Immature natural killer cell (primary cell): ENCODE measurements at places on chromosomes 7 and 10. TPM values are rescaled to one million over a fixed set of nuclear protein-coding genes. Genes with fewer than 3 reads are reported as not detected.

DNA sequence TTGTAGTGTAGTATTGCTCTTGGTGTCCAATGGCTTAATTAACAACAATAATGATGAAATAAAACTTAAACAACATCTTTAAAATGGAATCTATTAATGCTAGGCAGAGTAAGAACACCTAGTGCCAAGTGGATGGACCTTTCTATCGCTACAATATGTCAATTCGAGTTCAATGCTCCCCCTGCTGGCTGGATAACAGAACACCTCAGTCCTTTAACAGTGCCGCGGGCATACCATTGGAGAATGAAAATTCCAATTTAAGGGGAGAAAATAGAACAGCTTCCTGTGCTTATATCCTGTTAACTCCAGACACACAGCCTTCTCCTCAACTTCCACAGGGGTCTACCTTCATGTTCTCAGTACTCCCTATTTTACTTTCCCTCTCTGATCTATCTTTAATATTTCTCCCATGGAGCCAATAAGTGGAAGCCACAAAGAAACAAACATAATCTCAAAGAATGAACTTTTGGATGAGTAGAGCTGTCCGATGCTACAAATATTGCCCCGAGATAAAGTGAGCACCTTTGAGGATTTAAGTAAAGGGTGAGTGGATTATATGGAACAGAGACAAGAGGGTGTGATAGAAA, 41.4 kb downstream of the COL1A2 start:
- no peaks in the 10 kb centered on the region for H3K27me3 ChIP-seq
- H3K4me3 ChIP-seq, result no peak overlapping the region
- no peak overlapping the region for H3K27ac ChIP-seq
- peak; percentile 48 for DNase-seq

DNA sequence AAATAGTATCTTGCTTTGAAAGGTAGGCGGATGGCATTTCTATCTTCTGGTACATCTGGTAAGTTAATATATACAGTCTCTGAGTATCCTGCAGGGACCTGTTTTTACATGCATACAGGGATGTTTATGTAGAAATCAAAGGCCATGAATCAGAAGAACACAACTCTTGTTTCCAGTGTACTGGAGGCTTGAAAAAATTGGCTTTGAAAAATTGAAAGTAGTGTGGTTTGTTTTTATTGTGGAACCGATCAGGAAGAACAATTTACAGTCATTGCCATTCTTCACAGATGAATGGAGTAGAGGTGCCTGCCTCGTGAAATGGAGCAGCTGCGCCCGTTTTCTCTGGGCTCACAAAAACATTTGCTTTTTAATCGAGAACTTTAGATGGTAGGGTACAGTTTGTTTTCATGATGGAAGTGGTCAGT, 54.0 kb upstream of the RPA3 start:
- H3K36me3 ChIP-seq, result peaks cover 6% of the 10 kb centered on the region
- H3K4me1 ChIP-seq, result peaks cover 4% of the 10 kb centered on the region
- H3K4me3 ChIP-seq, result no peak overlapping the region
- no peak overlapping the region for H3K27ac ChIP-seq

DNA sequence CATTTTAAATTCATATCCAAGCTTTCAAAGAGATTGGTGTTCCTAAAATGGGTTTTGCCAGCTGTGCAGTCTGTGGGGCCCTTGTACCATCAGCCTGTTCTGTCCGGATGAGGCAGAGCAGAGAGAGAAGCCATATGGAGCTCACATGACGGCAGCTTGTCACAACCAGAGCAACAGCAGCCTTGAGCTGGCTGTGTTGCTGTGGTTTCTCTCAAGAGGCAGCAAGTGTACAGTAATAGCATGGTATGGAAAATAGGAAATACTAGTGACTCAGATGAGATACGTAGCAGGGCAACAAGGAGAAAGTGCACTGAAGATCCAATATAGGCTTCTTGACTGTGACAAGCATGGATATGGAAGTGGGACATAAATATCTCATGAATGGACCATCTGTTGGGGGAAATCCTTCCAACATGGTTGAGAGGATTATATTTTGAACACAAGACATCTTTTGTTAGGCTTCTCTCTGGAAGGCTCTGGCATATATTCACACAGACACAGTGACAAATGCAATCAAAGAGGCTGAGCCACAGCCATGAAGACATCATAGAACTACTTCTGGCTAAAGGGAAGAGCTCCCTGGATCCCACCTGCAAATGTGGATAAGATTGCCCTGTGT, 251.0 kb upstream of the TAC1 start:
- H3K4me3 ChIP-seq, result no peak overlapping the region
- H3K4me1 ChIP-seq, result no peaks in the 10 kb centered on the region
- no peak for DNase-seq
- H3K27me3 ChIP-seq, result no peaks in the 10 kb centered on the region

DNA sequence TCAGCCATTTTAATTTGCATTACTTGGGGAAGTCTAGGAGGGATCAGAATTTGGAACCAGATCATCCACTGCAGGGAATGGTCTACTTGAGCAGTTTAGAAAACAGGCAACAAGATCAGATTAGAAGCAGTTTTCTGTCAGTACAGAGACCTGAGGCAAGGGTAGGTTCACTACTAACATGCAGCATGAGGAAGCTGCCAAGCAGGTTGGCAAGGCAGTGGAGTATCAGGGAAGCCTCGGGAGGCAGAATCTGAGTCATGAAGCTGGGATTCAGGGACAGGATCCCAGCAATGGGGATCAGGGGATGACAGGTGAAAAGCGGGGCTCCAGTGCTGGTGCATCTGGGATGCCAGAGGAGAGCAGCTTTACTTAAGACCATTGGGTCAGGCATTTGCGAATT, 28.1 kb downstream of the ENO4 start:
- H3K27ac ChIP-seq, result no peak overlapping the region
- no peak overlapping the region for H3K4me3 ChIP-seq
- H3K4me1 ChIP-seq, result no peaks in the 10 kb centered on the region
- no peak for DNase-seq

GRCh38 chr10:132133005-132133404, 53.7 kb upstream of the DPYSL4 start:
- DNase-seq, result no peak
- H3K27ac ChIP-seq, result no peak overlapping the region
- no peaks in the 10 kb centered on the region for H3K36me3 ChIP-seq
- H3K4me3 ChIP-seq, result no peak overlapping the region

DNA sequence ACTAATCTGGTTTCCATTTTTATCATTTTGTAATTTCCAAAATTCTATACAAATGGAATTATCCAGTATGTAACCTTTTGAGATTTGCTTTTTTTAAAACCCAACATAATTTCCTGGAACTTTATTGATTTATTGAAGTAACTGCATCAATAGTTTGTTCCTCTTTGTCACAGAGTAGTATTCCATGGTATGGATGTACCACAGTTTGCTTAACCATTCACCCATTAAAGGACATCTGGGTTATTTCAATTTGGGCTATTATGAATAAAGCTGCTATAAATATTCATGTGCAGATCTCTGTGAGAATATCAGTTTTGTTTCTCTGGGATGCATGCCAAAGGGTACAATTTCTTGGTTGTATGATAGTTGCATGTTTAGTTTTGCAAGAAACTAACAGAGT, 2.9 kb downstream of the GPNMB start:
- no peaks in the 10 kb centered on the region for H3K4me1 ChIP-seq
- H3K27ac ChIP-seq, result no peak overlapping the region
- H3K27me3 ChIP-seq, result peaks cover 23% of the 10 kb centered on the region
- no peak overlapping the region for H3K4me3 ChIP-seq
- DNase-seq, result no peak

GRCh38 chr10:59082249-59082648, 94.2 kb upstream of the PHYHIPL start:
- no peak overlapping the region for H3K4me3 ChIP-seq
- no peaks in the 10 kb centered on the region for H3K36me3 ChIP-seq
- H3K27me3 ChIP-seq, result no peaks in the 10 kb centered on the region
- H3K4me1 ChIP-seq, result no peaks in the 10 kb centered on the region

GRCh38 chr7:91103363-91103762, 160.9 kb upstream of the FZD1 start:
- H3K27me3 ChIP-seq, result no peaks in the 10 kb centered on the region
- H3K4me1 ChIP-seq, result no peaks in the 10 kb centered on the region
- H3K27ac ChIP-seq, result no peak overlapping the region
- no peak for DNase-seq
- no peaks in the 10 kb centered on the region for H3K36me3 ChIP-seq
- no peak overlapping the region for H3K4me3 ChIP-seq

DNA sequence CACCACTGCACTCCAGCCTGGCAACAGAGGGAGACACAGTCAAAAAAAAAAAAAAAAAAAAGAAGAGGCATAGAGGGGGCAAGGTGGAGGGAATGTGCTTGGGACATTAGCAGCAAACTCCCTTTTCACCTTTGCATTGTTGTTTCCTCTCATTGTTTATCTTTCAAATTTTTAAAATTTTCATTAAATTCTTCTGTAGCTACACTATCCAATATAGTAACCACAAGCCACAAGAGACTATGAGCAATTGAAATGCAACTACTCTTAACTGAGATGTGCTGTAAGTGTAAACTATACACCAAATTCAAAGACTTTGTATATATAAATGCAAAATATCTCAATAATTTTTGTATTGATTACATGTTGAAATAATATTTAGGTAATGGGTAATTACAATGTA, 43.4 kb downstream of the EBLN1 start:
- H3K36me3 ChIP-seq, result no peaks in the 10 kb centered on the region
- no peak overlapping the region for H3K4me3 ChIP-seq
- H3K27ac ChIP-seq, result no peak overlapping the region
- peaks cover 12% of the 10 kb centered on the region for H3K27me3 ChIP-seq
- H3K4me1 ChIP-seq, result no peaks in the 10 kb centered on the region

- no peak for DNase-seq
- no peak overlapping the region for H3K27ac ChIP-seq
- no peaks in the 10 kb centered on the region for H3K36me3 ChIP-seq
- H3K4me1 ChIP-seq, result no peaks in the 10 kb centered on the region
- H3K27me3 ChIP-seq, result peaks cover 11% of the 10 kb centered on the region
- H3K4me3 ChIP-seq, result no peak overlapping the region
Observed at GRCh38 chr10:123484722-123485121, 181.4 kb upstream of the GPR26 start.

DNA sequence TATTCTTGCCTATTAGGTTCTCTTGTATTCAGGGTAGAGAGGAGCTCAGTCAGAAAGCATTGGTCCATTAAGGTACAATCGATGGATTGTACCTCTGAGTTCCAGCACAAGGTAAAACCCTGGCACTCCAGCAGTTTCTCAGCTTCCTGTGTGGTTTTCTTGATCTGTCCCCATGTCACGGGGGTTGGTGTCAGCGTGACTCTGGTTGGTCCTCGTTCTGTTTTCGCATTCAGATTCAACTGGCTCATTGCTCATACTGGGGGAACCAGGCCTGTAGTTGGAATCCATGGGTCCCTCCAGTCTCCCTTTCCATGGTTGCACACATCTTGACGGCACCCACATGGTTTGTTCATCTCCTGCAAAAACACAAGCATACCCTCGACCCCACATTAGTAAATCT, 32.7 kb upstream of the RASGEF1A start:
- peak; percentile 31 for DNase-seq
- H3K36me3 ChIP-seq, result no peaks in the 10 kb centered on the region
- peak overlapping the region; percentile 53 for H3K27ac ChIP-seq
- H3K27me3 ChIP-seq, result peaks cover 3% of the 10 kb centered on the region
- peaks cover 36% of the 10 kb centered on the region for H3K4me1 ChIP-seq
- H3K4me3 ChIP-seq, result no peak overlapping the region

- H3K4me3 ChIP-seq, result no peak overlapping the region
- peak; percentile 32 for DNase-seq
- no peaks in the 10 kb centered on the region for H3K36me3 ChIP-seq
- H3K4me1 ChIP-seq, result no peaks in the 10 kb centered on the region
- H3K27ac ChIP-seq, result no peak overlapping the region
Observed at GRCh38 chr7:158595068-158595467, 7.4 kb upstream of the PTPRN2 start.

GRCh38 chr7:70808876-70809275, 323.1 kb upstream of the GALNT17 start:
- no peak overlapping the region for H3K27ac ChIP-seq
- peaks cover 4% of the 10 kb centered on the region for H3K27me3 ChIP-seq
- no peaks in the 10 kb centered on the region for H3K36me3 ChIP-seq
- no peak for DNase-seq
- H3K4me3 ChIP-seq, result no peak overlapping the region

DNA sequence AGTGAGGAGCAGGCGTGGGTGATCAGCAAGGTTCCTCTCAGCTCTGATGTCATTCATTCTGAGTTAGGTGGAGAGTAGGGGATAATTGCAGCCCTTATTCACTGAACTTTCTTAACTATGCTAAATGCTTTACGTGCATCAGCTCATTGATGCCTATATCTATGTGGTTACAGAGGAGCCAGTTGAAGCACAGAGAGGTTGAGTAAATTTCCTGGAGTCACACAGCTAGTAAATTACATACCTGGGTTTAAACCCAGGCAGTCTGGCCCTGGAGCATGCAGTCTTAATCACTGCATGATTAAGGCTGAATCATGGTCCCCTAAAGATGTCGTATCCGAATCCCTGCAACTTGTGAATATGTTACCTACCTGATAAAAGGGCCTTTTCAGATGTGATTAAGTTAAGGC, 99.6 kb downstream of the GRK5 start:
- peak overlapping the region; percentile 79 for H3K4me3 ChIP-seq
- peaks cover 19% of the 10 kb centered on the region for H3K27me3 ChIP-seq
- peaks cover 4% of the 10 kb centered on the region for H3K36me3 ChIP-seq
- DNase-seq, result no peak
- H3K27ac ChIP-seq, result peak overlapping the region; percentile 99
- peaks cover 87% of the 10 kb centered on the region for H3K4me1 ChIP-seq

DNA sequence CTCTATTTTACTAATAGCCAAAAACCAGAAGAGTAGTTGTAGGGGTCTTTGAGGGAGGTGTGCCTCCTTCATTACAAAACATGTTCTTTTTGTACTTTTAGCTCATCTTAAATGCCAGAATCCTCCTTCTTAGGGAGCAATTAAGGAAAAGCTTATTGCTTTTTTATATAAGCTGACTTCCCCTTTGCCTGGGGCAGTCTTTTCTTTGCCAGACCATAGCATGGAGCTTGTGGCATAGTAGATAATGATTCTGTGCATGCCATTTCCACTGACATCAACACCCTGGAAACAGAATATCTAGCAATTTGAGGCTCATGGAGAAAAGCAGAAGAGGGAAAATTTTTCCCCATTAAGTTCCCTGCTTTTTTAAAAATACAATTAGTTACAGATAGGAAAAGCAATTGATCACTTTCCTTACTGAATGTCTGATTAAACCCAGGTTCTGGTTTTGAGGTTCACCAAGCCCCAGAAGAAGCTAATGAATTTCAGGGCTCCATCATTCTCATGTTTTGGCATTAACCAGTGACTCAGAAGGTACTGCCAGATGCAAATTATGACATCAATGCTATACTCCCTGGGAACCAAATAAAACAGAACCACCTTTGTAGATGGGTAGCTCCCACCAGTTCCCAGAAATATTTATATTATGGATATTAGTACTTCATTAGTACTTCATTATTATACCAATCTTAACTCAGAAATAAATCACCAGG, 410.6 kb downstream of the KCNMA1 start:
- DNase-seq, result no peak
- H3K36me3 ChIP-seq, result no peaks in the 10 kb centered on the region
- H3K4me1 ChIP-seq, result peaks cover 2% of the 10 kb centered on the region
- peaks cover 5% of the 10 kb centered on the region for H3K27me3 ChIP-seq
- no peak overlapping the region for H3K27ac ChIP-seq

GRCh38 chr10:70555371-70555770, 47.2 kb downstream of the PRF1 start:
- no peak overlapping the region for H3K4me3 ChIP-seq
- peaks cover 25% of the 10 kb centered on the region for H3K4me1 ChIP-seq
- H3K27ac ChIP-seq, result no peak overlapping the region
- no peak for DNase-seq
- no peaks in the 10 kb centered on the region for H3K27me3 ChIP-seq
- H3K36me3 ChIP-seq, result no peaks in the 10 kb centered on the region

NEUROG3 gene
- not detected for polyA plus RNA-seq

ZC3HAV1L gene
- polyA plus RNA-seq, result not detected

FAM3C gene
- 48.1 TPM for polyA plus RNA-seq

CNPY1 gene
- not detected for polyA plus RNA-seq

ACTR3C gene
- 3.6 TPM for polyA plus RNA-seq
